ENCODE measurements at places on chromosomes 16 and 17.

DNA sequence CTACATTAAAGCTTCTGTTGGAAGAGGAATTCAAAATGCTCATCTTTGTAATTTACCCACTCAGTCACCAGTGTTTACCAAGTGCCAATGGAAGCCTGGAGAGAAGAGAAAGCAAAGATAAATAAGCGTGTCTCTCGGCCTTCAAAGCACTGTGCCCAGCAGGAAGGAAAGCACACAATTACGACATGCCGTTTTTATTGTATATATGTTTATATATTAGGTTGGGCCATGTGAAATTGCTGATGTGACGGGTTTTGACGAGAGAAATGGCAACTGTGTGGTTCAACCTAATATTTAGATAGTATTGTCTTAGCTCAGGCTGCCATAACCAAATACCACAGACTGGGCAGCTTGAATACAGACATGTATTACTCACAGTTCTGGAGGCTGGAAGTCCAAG lies 79.3 kb upstream of the HSBP1 start:
- no peak for DNase-seq

- no peak for DNase-seq
These were observed 7.0 kb upstream of the FAAP100 start for GRCh38 chr17:81558941-81559806.

GRCh38 chr17:17144916-17145665 lies 61.0 kb downstream of the PLD6 start:
- no peak for DNase-seq

GRCh38 chr17:43608313-43608712 lies 53.4 kb downstream of the MEOX1 start:
- no peak for DNase-seq

DNA sequence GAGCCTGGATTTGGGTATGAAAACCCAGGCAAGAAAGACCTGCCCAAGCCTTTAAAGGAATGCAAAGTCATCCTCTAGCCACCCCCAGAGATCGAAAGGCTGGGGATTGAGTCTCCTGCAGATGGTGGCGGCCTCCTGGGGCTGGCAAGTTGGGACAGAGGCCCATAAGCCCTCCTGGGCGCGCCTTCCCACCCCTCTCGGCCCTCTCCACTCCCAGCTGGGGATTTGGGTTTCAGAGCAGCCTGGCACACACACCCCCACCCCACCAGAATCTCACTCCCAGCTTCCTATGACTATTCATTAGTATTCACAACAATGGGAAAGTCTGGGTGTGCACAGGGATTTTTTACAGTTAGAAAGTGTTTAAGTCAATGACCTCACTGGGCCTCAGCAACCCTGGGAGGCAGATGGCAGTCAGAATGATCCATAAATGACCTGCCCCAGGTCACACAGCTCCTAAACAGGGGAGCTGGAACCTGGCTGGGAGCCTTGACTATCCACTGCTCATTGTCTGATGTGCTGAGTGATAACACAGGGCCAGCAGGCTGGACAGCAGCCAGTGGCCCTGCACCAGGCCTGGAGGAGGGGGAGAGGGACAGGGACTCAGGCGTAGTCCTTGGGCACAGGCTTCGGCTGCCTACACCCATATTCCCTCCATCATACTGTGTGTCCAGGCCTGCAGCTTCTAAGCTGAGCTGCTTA lies 12.1 kb downstream of the NHERF1 start:
- DNase-seq, result no peak

GRCh38 chr16:5488581-5488980 lies 391.0 kb upstream of the EEF2KMT start:
- no peak for DNase-seq

DNA sequence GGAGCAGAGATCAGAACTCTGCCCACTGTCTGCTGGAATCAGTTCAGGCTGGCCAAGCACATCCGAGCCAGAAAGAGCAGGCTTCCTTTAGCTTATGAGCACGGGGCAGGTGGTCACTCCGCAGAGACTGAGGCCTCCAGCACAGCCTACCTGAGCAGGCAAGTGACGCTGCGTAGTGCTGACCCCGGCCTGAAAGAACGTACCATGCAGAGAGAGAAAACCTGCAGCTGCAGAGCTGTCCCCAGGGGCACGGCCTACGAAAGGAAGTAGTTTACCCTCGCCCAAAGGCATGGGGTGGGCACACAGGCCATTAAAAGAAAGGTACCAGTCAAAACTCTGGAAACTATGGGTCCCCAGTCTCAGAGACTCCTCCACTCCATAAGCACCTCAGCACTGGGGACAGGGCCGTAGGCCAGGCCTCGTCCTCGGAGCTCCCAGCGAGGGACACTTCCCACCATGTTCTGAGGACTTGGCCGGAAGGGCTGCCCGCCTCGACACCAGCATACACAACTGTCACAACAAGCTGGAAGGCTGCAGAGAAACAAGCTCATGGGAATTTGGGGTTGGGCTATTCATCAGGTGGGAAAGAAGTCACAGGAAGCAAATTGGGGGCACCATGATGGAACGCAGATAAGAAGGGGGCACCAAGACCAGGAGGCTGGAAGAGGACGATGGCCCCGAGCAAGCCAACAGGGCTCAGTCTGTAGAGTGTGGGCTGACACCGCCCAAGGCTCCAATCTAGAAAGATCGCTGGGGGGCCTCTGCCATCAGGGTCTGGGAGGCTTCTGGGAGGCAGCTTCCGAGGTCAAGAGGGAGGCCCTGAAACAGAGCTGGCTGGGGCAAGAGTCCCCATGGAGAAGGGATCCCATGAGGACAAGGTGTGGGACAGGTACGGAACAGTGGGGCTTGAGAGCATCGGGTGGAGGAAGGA lies 21.2 kb downstream of the MEAK7 start:
- DNase-seq, result no peak

DNA sequence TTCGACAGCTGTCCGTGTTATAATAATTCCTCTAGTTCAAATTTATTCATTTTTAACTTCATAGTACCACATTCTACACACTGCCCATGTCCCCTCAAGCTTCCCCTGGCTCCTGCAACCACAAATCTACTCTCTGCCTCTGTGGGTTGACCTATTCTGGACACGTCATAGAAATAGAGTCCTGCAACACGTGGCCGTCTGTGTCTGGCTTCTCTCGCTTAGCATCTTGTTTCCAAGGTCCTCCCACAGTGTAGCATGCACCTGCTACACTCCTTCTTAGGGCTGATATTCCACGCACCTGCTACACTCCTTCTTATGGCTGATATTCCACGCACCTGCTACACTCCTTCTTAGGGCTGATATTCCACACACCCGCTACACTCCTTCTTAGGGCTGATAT lies 16.5 kb downstream of the SCGB1C2 start:
- no peak for DNase-seq

DNA sequence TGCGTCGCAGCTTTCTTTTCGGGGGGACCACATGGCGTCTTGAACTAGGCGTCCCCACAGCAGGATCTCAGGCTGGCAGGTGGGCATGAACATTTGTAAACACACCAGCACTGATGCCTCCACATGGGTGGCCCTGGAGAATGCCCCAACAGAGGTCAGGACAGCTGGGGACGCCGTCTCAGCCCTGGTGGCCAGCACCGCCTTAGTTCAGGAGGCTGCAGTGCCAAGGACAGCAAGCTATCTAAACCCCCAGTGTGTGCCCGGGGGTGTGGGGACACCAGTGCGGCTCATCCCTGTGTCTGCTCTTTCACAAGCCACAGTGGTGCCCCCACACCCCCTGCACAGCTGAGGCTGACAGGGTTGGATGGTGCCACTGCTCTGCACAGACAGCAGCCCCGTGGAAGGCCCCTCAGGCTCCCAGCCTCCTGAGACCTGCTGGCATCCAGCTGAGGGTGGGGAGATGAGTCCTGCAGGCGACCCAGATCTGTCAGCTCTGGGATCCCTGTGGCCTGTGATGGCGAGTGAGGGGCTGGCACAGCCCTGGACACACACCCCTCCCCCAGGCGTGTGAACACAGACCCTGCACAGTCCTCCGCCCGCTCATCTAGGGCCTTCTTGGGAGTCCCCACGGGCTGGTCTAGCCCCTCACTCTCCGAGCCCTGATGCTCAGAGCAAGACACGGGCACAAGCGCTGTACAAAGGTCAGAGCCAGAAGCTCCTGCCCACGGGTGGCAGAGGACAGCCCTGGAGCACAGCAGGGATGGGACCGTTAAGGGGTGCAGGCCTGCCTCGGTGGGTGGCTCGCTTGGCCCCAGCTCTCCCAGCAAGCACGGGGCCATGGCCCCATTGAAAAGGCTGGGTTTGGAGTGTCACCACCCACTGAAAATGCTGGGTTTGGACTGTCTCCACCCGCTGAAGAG lies 10.7 kb downstream of the FSCN2 start:
- DNase-seq, result no peak

- DNase-seq, result no peak
These were observed 64.3 kb downstream of the IGF2BP1 start for GRCh38 chr17:49061524-49061943.

- DNase-seq, result no peak
These were observed 6.1 kb downstream of the NOG start for GRCh38 chr17:56599566-56599965.

DNA sequence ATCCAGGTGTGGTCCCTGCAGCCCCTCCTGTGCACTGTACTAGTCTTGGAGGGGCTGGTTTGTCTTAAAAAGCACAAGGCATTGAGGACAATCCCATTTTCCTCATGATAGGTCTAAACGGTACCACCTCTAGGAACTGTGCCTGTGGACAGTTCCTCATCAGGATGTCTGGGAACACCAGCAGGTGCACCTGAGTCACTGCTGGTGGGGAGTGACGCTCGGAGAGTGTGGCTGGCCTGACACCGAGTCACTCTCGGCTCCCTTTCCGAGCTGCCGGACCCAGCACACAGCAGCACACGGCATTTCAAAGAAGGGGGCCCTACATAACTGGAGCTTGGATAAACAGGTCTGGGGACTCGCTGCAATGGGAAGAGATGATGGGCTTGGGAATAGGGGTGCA lies 25.6 kb downstream of the LRRC75A start:
- DNase-seq, result no peak

GRCh38 chr17:44935116-44935515 lies 12.5 kb downstream of the KIF18B start:
- no peak for DNase-seq

DNA sequence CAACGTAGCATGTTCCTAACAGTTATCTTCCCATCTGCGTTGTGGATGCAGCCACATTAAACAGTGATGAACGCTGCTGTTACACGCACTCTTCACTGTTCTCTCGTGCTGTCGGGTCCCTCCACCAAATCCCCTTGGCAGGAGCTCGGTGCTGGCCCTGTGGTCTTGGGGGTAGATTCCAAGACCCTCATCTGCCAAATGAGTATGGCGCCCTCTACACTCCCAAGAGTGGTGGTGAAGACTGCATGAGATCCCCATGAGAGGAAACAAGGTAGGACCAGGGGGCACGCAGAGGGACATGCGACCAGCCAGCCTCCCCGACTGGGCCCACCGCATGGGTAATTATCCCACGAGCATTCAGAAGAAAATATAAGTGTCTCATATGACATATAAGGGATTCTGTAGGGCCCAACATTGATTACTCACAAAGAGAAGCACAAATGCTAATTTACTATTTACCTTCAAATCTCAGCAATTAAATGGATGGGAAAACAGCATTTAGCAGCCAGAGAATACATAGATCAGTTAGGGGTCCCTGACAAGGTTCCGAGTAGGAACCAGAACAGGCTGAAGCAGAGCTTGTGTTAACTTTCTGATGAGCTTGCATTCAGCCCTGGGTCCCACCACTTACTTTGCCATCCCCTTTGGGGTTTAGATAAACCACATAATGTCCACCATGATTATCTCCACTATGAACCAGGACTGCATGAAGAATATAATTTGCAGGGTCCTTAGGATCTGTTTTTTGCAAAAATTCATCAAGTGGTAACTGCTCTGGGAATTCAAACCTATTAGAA lies 23.8 kb downstream of the LITAFD start:
- DNase-seq, result no peak

GRCh38 chr16:57564571-57565270 lies 22.3 kb downstream of the ADGRG5 start:
- DNase-seq, result no peak

GRCh38 chr16:79869304-79870015 lies 268.9 kb upstream of the MAF start:
- no peak for DNase-seq

DNA sequence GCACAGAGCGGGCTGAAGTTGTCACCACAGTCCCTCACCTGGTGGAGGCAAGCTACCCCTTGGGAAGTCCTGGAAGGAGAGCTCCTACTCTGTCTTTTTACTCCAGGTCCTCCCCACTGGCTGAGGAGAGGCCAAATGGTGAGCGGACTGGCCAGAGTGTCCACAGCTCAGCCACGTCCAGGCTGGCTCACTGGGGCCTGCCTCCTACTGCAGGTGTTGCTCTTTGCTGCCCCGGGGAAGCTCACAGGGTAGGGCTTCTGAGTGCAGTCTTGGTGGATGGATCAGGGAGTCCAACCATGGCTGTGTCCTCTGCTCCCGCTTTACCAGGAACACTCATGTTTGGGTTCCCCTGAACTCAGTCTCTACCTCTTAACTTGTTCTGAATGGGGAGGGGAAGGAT lies 2.7 kb downstream of the B9D1 start:
- no peak for DNase-seq

GRCh38 chr17:73165616-73166404 lies 1.0 kb downstream of the SSTR2 start:
- no peak for DNase-seq

DNA sequence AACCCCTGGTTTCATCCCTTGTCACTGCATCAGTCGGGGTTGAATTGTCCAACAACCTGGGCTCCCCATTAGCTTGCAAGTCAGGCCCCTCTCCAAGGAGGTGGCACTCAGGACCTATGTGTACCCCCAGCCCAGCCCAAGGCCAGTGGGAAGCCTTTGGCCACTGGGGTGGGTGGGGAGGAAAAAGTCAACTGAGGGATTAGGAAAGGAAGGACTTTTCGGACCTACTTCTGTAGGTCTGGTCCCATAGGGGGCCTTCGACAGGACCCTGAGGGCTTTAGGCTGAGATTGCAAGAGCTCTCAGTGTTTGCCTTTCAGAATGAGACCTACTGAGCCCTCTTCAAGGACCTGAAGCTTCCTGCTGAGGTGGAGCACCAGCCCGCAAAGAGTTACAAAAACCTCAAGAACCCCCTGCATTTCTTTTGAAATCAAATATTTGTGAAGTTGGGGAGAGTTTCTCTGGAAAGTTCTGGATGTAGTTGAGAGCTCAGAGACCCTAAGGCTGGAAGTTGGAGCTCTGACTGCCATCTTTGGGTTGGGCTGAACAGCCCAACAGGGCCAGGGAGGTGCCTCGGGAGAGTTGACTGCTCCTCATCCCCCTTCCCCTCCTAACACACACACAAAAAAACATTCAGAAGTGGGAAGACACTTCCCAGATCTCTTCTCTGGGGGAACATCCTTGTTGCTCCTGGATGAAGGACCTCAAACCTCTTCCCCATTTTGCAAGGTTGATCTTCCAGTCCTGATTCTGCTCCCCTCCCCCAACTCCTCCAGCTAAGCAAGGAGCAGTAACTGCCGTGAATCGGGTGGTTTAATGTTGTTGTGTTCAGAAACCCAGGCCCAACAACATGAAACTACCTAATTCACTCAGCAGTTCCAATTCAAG lies 5.8 kb upstream of the HOXB9 start:
- no peak for DNase-seq
